ENCODE measurements at places on chromosomes 16 and 17. TPM values are rescaled to one million over a fixed set of nuclear protein-coding genes. Genes with fewer than 3 reads are reported as not detected.

Gene HOXB8
- polyA plus RNA-seq, result not detected

Gene KRTAP3-1
- polyA plus RNA-seq, result not detected

Gene ALOX12B
- 1.2 TPM for polyA plus RNA-seq

GRCh38 chr17:71109697-71110096 lies 940.4 kb downstream of the KCNJ2 start:
- H3K4me1 ChIP-seq, result no peaks in the 10 kb centered on the region
- H3K4me3 ChIP-seq, result no peak overlapping the region
- no peaks in the 10 kb centered on the region for H3K36me3 ChIP-seq
- no peak for DNase-seq
- H3K27ac ChIP-seq, result no peak overlapping the region

- peak overlapping the region; percentile 93 for H3K4me3 ChIP-seq
- DNase-seq, result no peak
- H3K27ac ChIP-seq, result no peak overlapping the region
- peaks cover 14% of the 10 kb centered on the region for H3K36me3 ChIP-seq
- peaks cover 32% of the 10 kb centered on the region for H3K4me1 ChIP-seq
- no peaks in the 10 kb centered on the region for H3K27me3 ChIP-seq
These were observed 1.8 kb downstream of the KNOP1 start for GRCh38 chr16:19716183-19716582.

- DNase-seq, result no peak
- no peak overlapping the region for H3K27ac ChIP-seq
- H3K27me3 ChIP-seq, result no peaks in the 10 kb centered on the region
- H3K36me3 ChIP-seq, result no peaks in the 10 kb centered on the region
- no peak overlapping the region for H3K4me3 ChIP-seq
- no peaks in the 10 kb centered on the region for H3K4me1 ChIP-seq
These were observed 264.5 kb downstream of the CDH11 start for GRCh38 chr16:64857411-64857810.

GRCh38 chr17:79047923-79048825 lies 24.2 kb downstream of the C1QTNF1 start:
- H3K27ac ChIP-seq, result no peak overlapping the region
- H3K27me3 ChIP-seq, result peaks cover 50% of the 10 kb centered on the region
- no peaks in the 10 kb centered on the region for H3K36me3 ChIP-seq

DNA sequence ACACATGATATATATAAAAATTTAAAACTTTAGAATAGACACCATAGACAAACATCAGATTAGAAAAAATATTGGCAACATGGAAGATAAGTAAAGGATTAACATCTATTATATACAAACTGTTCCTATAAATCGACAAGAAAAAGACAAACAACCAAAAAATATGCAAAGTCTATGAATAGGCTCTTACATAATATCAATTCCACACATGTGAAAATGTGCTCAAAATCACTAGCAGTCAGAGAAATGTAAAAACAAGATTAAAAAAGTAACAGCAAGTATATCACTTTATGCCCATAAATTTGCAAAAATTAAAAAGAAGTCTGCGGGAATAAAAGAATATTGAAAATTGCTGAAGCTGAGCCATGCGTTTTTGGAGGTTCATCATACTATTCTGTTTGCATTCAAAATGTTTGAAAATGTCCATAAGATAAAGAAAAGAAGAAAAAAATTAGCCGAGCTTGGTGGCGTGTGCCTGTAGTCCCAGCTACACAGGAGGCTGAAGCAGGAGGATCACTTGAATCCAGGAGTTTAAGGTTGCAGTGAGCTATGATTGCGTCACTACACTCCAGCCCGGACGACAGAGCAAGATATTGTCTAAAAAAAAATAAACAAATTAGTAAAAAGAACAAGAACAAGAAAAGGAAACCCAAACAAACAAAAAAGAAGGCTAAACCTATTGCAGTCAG lies 11.2 kb upstream of the ERN2 start:
- H3K27me3 ChIP-seq, result peaks cover 26% of the 10 kb centered on the region
- peaks cover 9% of the 10 kb centered on the region for H3K36me3 ChIP-seq
- H3K4me1 ChIP-seq, result peaks cover 5% of the 10 kb centered on the region
- no peak overlapping the region for H3K27ac ChIP-seq
- H3K4me3 ChIP-seq, result no peak overlapping the region
- DNase-seq, result no peak

DNA sequence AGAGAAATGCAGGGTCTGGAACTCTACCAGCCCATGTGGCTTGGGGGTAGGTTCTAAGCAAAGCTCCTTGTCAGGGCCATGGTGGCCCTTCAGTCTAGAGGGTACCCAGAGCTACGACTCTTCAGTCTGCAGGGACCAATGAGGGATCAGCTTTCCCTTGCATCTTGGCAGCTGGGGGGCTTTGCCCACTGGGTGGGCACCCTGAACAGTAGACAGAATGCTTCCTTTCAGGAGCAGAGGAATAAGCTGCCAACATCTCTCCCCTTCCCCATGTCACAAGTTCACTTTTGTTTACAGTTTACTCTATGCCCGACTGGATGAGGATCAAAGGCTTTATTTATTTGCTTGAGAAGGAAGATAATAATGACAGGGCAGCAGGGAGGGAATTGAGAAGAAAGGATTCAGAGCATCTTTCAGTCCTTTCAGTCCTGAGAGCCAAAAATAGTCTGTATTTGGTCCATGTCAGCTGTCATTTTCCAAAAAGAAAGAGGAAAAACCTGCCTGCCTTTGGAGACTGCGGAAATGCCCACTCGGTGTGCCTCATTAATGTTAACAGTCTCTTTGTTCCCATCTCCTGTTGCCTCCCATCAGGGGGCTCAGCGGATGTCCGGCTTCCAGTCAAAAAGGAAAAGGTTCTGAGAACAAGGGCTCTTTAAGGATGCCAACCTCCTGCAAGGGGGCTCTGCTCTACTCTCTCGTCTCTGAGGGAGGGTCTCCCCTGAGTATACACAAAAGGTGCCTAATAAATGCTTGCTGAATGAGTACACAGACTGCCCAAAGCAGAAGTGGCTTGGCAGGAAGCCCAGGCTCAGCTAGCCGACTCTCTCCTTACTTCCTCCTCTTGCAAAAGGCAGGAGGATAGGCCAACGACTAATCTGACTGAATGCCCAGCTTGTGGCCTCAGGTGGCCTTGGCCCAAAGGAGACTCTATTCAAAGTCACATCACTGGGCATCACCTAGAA lies 17.1 kb downstream of the TRAF4 start:
- H3K4me1 ChIP-seq, result peaks cover 19% of the 10 kb centered on the region
- H3K4me3 ChIP-seq, result no peak overlapping the region
- peak overlapping the region; percentile 34 for H3K27ac ChIP-seq
- DNase-seq, result no peak
- no peaks in the 10 kb centered on the region for H3K36me3 ChIP-seq

DNA sequence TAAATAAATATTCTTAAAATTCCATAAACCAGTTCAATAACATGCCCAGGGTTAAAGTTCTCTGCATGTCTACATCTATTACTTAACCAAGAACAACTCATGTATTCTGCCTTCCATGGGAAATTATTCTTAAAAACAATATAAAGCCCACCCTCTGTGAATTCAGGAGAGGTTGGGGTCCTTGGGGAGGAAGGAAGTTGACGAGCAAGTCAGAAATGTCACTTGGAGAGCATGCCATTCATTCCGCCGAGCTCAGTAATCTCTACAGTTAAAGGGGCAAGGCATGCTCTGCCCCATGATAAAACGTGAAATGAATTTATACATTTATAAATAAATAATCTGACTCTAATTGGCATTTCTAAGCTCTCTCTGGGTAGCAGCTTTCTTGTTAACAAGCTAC lies 405.1 kb downstream of the TOX3 start:
- no peaks in the 10 kb centered on the region for H3K4me1 ChIP-seq
- DNase-seq, result no peak
- H3K36me3 ChIP-seq, result no peaks in the 10 kb centered on the region
- no peak overlapping the region for H3K4me3 ChIP-seq
- no peak overlapping the region for H3K27ac ChIP-seq
